IPS-NIHi11 (cell line): ENCODE measurements at places on chromosomes 12 and 14.

DNA sequence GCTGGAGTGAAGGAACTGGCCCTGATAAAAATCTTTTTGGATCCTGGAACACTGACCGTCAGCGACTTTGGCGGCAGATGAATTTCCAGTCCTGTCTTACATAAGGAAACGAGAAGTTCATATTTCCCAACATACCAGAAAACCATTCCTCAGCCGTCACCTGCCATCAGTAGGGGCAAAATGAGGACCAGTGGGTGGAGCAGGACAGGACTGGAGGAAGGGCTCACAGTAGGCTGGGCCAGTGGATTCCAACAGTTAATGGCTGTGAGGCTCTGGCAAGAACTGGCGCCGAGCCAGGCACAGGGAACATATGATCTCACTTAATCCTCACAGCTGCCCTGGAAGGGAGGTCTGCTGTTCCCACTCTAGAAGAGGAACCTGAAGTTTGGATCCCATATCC lies 67.2 kb upstream of the FAM181A start:
- DNase-seq, result no peak

DNA sequence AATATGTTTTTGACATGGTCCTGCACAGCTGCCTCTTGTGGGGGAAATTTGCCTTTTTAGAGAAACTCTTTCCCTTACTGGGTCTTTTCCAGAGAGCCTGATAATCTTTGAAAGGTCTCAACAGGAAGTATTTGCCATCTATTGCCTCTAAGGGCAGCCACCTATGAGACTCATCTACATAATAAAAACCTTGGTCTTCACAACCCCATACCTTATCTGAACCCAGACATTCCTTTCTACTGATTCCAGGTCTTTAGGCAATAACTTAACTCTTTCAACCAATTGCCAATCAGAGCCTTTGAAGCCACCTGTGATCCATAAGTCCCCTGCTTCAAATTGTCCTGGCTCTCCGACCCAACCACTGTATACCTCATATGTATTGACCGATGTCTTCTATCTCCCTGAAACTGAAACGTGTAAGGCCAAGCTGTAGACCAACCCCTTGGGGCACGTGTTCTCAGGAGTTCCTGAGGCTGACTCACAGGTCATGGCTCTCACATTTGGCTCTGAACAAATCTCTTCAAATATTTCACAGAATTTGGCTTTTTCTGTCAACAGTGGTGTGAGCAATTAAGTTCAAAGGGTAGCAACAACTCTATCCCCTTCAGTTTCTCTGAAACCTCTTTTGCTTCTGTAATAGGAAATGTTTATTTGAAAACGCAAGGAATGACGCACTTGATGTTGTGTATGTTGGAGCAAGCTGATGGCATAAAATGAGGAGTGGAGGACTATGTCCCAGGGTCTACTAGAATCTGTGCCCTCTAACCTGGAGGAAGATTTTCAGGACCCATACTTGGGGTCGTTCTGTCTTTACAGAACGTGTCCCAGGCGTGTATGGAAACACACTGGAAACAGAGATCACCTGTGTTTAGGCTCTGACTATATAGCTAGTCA lies 49.2 kb upstream of the EIF5 start:
- no peak for DNase-seq

- DNase-seq, result no peak
These were observed 228.4 kb upstream of the OTX2 start for GRCh38 chr14:57038689-57039088.

- no peak for DNase-seq
These were observed 1.6 kb downstream of the IL31 start for GRCh38 chr12:122172262-122172939.

GRCh38 chr12:100576331-100577036 lies 3.0 kb downstream of the GAS2L3 start:
- no peak for DNase-seq

GRCh38 chr12:124569375-124570148 lies 2.1 kb upstream of the NCOR2 start:
- no peak for DNase-seq

- no peak for DNase-seq
These were observed 115.4 kb downstream of the PDE3A start for GRCh38 chr12:20483776-20484175.

DNA sequence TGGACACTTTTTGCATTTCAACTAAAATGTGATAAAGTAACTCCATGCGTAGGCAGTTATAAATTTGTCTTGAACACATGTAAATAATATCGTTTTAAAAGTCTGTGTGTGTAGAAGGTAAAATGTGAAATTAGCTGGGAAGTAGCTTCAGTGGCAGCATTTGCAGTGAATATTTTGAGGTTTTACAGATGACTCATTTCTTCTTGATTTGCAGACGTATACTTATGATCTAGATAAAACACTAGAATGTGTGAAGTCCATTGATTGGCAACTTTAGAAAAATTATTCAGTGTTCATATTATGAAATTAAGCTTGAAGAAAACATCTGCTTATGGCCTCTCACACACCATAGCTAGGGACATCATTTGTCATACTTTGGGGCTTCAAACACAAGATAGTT lies 788.6 kb upstream of the NOVA1 start:
- DNase-seq, result no peak

DNA sequence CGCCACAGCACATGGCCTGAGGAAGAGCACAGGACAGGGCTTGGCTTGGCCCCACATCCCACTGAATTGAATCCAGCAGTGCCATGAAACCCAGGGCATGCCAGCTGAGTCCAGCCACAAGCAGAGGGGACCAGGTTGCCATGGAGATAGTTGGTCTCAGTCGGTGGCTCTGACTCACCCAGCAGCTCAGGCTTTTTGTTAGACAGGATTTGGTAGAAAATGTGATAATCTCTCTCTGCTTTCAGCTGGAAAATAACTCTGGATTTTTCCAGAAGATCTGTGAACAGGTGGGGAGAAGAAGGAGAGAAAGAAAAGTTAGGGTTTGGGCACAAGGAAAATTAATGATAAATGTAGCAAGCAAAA lies 4.8 kb downstream of the MYH7 start:
- peak; percentile 66 for DNase-seq

DNA sequence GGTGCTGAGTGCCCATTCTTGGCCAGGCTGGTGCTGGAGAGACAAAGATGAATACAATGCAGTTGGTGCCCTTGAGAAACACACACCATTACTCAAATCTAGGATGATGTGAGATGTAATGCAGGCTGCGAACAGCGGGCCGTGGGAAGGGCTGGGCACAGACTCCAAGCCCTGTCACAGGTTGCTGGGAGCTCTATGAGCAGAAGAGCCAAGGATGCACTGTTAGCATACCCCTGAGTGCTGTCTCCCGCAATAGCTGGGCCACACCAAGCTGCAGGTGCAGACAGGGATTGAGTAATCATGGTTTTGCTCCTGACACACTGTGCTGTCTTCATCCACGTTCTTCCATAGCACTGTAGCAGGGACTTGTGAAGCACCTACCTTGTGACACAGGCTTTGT lies 247.5 kb upstream of the CRY1 start:
- DNase-seq, result no peak

- DNase-seq, result no peak
These were observed 70.4 kb downstream of the NCOR2 start for GRCh38 chr12:124497039-124497438.

- DNase-seq, result no peak
These were observed 7.9 kb downstream of the ACADS start for GRCh38 chr12:120733574-120733973.

- DNase-seq, result no peak
These were observed 7.1 kb downstream of the PGAM5 start for GRCh38 chr12:132717531-132718387.

GRCh38 chr12:90129366-90130030 lies 420.9 kb upstream of the ATP2B1 start:
- DNase-seq, result no peak

GRCh38 chr12:83027021-83027723 lies 340.5 kb downstream of the TMTC2 start:
- DNase-seq, result no peak

DNA sequence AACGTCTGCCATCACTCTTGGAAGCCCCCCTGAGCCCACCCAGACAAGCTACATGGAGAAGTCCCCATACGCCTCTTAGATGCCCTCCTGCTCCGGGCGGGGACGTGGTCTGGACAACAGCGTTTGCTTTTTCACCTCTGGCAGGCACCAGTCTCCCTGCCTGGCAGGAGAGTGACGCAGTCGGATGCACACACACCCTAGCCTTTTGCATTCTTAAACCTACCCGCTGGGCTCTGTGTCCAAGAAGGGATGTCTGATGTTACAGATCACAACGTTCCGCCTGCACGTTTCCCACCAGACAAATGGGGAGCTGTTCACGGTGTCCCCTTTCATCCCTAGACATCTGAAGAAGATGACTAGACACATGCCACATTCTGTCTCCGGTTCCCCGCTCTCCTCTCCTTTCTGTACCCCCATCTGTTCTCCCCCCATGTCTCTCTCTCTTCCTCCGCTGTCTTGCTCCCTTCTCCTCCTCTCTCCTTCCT lies 100.2 kb downstream of the RIMBP2 start:
- DNase-seq, result no peak

DNA sequence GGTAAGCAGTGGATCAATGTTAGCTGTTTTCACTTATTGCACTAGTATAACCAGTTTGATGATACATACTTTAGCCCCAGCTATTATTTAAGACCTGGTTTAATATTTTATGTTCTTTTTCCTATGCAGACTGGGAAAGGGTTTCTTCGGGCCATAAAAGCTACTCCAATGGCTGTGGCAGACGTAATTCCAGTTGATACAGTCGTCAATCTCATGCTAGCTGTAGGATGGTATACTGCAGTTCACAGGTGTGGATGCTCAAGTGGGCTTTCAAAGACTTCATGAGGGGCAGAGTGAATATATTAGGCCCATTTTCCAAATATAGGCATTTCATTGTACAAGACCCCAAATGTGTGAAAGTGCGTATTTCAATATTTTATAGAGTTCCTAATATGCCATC lies 70.1 kb downstream of the ERGIC2 start:
- DNase-seq, result no peak

- no peak for DNase-seq
These were observed 29.1 kb upstream of the AEBP2 start for GRCh38 chr12:19410211-19410610.

GRCh38 chr14:100911665-100912316 lies 8.3 kb upstream of the RTL1 start:
- no peak for DNase-seq

DNA sequence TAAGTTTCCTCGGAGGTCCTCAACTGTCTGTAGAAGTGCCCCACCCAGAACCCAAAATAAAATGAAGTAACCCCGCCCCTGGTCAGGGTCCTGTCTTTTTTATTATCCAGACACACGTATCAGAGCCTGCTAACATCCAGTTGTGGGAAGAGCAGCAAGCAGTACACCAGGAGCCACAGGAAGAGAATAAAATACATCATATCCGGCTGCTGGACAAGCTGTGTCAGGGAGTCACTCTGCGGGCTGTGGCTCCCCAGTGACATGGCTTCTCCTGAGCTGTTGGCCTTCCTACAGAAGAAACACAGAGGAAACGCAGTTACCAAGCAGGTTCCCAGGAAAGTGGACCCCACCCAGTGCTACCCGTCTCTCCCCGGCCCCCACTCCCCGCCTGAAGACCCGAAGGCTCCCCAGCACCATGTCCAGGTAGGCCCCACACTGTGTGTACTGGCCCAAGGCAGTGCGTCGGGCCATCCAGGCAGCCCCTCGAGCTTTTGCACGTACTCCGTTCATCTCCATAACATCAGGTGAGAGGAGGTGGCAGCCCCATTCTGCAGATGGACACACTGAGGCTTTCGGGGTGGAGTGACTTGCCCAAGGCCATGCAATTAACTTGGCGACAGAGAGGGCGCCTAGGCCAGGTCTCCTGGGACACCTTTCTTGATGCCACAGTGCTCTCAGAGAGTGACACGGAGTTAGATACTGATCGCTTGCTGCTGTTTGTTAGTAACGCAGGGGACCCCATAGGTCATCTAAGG lies 34.3 kb upstream of the DICER1 start:
- DNase-seq, result no peak

- peak; percentile 55 for DNase-seq
These were observed 2.2 kb downstream of the SCARB1 start for GRCh38 chr12:124861492-124861891.

GRCh38 chr12:46523446-46523845 lies 150.9 kb upstream of the SLC38A2 start:
- DNase-seq, result no peak

DNA sequence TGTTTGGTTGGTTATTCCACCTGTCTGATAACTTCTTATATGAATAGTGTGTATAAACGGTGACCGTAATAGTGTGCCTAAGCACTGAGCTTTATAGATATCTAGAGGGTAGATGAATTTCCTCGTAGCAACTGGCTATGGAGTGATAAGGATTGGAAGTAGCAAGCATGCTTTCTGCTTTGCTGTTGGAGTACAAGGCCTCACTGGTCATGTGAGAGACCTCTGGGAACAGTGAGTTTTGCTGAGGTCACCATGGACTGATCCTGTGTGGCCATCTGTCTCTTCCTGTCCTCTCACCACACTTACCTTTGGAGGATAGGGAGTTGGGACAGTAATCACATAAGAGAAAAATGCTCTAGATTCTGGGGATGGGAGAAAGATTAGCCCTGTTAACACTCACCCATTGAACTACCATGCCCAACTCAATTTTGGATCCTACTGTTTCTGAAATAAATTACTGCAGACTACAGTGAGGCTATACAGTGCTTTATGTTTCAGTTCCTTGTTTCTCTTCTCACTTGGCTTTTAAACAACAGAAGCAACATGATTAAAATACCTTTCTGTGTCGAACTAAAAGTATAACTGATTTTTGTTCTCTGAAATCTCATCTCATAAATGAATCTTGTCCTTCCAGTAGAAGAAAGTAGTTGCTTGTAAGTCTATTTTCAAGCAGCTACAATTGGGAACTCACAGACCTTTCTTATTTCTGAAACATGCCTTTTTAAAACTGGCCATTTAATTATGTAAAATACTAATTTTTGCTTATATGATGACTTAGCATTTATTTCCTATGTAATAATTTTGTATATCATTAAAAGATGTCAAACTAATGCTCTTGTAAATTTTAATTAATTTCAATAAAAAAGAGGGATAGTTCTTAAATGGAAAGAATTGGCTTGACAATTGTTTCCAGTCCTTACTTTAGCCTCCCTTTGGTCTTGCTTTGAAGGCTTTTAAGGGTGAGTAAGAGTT lies 8.3 kb downstream of the TMX1 start:
- DNase-seq, result no peak

- no peak for DNase-seq
These were observed 44.4 kb downstream of the PRMT8 start for GRCh38 chr12:3535431-3535841.

DNA sequence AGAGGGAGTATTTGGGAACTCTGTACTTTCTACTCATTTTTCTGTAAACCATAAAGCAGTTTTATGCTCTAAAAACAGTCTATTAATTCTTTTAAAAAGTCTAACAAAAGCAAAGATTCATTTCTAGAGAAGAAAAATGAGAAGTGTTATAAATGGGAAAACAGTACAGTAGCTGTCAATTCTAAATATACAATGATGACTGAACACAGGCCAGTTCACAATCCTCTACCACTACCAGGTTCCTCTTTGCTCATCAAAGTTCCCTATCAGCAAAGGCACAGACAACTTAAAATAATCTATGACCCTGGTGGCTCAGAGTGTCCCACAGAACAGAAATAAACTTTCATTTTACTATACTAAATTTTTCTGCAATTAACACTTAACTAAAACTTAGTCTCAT lies 12.5 kb downstream of the NAA25 start:
- DNase-seq, result no peak
